WTC11 (cell line): ENCODE measurements at places on chromosomes 5 and 9.

DNA sequence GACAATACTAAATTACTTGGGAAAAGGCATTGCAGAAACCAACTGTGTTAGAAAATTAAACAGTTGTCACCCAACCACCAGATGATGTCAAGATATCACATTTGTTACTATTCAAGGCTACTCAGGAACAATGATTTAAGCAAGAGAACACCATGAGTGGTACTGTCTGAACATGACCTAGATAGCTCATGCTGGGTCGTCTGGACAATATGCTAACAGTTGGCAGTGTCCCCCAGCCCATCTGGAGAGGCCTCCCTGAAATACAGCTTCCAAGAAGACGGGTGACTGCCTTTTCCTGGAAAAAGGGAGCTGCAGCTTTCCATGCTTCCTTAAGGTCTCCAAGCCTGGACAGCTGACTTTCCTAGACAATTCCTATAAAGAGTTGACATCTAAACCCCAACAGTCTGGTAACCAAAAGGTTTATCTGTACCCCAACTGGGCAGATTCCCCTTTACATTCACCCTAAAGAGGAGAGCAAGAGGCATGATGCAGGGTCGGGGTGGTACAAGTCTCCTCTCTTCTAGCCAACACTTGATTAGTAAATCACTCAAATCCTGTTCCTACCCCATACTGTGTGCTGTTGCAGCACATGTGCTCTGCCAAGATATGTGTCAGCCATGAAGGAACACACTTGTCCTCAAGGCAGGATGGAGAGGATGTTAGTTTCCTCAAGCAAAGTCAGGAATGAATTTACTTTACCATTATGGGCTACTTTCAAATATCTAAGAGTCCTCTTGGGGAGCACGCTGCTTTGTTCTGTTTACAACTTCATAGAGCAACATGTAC is 433.0 kb downstream of the PDE4D start:
- no peak for DNase-seq

GRCh38 chr9:5575000-5575399 is 53.9 kb upstream of the RIC1 start:
- no peak for DNase-seq

GRCh38 chr5:168969326-168969886 is 331.5 kb downstream of the SLIT3 start:
- no peak for DNase-seq

DNA sequence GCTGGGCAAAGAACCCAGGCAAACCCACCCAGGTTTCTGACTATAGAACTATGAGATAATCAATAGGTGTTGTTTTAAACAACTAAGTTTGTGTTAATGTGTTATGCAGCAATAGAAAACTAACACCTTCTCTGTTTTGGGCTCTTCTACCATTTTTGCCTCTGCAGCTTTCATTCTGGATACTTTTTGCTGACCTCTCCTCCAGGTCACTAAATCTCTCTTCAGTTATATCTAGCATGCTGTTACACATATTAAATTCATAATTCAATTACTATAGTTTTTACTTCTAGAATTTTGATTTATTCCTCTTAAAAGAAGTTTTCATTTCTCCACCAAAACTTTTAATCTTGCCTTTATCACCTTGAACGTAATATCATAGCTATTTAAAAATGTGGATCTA is 17.2 kb downstream of the MAPK9 start:
- no peak for DNase-seq

DNA sequence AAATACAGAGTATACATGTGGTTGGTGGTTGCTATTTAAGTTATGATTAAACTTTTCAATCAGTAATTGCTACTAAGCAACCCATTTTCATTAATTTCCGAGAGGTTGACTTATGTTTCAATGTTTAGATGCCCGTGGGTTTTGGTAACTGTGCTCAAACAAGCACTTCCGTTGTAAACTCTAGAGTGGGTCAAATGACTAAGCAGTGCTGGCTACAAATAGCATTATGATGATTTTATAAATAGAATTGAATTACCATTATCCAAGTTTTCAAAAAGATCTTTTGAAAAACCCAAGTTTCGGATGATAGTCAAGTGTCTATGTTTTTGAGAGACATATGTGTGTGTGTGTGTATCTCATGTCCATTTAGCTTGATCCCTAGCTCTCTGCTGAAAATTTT is 2369.4 kb upstream of the ACO1 start:
- DNase-seq, result no peak

DNA sequence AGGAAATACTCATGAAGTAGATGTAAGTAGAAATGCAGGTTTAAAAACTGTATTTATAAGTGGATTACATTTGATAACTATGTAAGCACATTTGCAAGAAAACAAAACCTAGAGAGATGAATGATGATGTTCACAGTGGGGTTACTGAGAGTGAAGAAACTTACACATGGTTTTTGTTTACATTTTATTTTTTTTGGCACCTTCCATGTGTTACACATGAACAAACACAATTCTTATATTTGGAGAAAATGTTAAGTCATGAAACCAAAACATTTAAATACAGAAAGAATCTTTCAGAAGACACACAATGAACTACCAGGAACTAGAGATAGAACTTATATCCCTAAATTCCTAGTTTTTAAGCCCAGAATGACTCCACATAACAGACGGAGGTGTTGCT is 51.5 kb upstream of the SPATA31E1 start:
- DNase-seq, result no peak

DNA sequence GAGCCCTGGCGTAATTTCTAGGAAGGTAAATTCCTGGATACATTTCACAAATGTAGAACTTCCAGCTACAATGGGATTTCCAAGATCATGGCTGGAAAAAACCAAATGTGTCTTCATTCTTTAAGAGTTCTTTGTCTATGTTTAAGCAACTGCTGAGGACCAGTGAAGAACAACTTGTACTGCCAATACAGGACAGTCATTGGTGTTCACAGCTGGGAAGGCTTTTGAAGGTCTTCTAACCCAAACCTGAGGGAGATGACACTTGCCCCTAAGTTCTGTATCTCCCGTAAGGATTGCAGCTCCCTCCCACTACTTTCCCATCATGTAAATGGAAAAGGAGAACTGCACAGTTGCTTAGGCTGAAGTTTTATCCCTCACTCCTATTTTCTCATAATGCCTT is 28.4 kb downstream of the TMEM167A start:
- no peak for DNase-seq

GRCh38 chr9:38035873-38036272 is 33.2 kb downstream of the SHB start:
- DNase-seq, result no peak

GRCh38 chr5:14685757-14686156 is 21.2 kb downstream of the OTULIN start:
- DNase-seq, result peak; percentile 33

GRCh38 chr5:40413743-40414142 is 266.0 kb upstream of the PTGER4 start:
- DNase-seq, result no peak

GRCh38 chr5:82656341-82656761 is 378.2 kb upstream of the RPS23 start:
- no peak for DNase-seq

GRCh38 chr9:82757924-82758323 is 305.0 kb downstream of the RASEF start:
- no peak for DNase-seq
